ENCODE measurements at places on chromosomes 6 and 20. TPM values are rescaled to one million over a fixed set of nuclear protein-coding genes. Genes with fewer than 3 reads are reported as not detected.
A peak's percentile ranks its signal among the peaks of the same experiment; 100 is the strongest.

The WFDC5 gene
- total RNA-seq: not detected

The TNXB gene
- 1.6 TPM for total RNA-seq

GRCh38 chr6:30554962-30555815 is 1.1 kb downstream of the GNL1 start:
- peaks cover 21% of the 10 kb centered on the region for H3K36me3 ChIP-seq
- peak overlapping the region; percentile 78 for H3K27ac ChIP-seq
- H3K4me3 ChIP-seq: peak overlapping the region; percentile 79
- peak; percentile 38 for DNase-seq
- H3K4me1 ChIP-seq: no peaks in the 10 kb centered on the region

DNA sequence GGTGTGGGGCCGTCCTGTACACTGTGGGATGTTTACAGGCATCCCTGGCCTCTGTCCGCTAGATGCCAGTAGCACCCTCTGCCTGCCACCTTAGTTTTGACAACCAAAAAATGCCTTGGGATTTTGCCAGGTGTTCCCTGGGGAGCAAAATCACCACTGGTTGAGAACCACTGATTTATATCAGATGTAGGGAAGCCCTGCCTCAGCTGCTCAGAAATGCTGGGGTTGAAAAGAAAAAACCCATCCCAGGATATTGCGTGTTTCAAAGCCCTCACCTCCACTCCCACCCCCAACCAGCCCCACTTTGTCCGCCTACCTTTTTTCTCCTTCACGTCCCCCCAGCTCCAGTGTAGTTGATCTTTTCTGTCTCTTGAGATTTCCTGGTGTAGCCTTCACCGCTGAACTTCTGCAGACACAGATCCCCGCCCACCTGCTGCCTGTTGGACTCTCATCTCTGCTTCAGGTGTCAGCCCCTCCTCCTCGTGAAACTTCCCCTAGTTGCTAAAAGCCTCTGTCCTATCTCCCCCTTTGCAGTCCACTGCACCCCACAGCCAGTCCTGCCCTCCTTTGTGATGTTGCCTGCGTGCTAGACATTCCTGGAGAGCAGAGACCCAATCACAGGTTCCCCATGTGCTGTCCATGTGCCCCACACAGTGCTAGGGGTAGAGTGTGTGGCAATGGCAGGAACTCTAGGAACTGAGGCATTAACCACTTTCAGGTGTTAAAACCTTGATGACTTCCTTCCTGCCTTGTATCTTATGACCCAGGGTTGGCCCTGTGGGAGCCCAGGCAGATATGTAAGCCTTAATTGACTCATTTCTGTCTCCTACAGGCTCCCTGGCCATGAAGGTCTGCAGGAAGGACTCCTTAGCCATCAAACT is 98.9 kb downstream of the TBC1D7 start:
- DNase-seq: peak; percentile 13
- H3K4me1 ChIP-seq: no peaks in the 10 kb centered on the region
- no peak overlapping the region for H3K4me3 ChIP-seq
- no peaks in the 10 kb centered on the region for H3K27me3 ChIP-seq
- no peaks in the 10 kb centered on the region for H3K36me3 ChIP-seq

- no peak overlapping the region for H3K4me3 ChIP-seq
- no peaks in the 10 kb centered on the region for H3K27me3 ChIP-seq
- H3K27ac ChIP-seq: no peak overlapping the region
- peak; percentile 59 for DNase-seq
- 0 out of 2 replicates have a peak, but pooled peaks cover 6% of the 10 kb centered on the region for H3K4me1 ChIP-seq
These were observed 165.0 kb downstream of the PDE7B start for GRCh38 chr6:136016228-136017225.

The KIF25 gene
- total RNA-seq: 0.51 TPM

The FAM217A gene
- not detected for total RNA-seq

DNA sequence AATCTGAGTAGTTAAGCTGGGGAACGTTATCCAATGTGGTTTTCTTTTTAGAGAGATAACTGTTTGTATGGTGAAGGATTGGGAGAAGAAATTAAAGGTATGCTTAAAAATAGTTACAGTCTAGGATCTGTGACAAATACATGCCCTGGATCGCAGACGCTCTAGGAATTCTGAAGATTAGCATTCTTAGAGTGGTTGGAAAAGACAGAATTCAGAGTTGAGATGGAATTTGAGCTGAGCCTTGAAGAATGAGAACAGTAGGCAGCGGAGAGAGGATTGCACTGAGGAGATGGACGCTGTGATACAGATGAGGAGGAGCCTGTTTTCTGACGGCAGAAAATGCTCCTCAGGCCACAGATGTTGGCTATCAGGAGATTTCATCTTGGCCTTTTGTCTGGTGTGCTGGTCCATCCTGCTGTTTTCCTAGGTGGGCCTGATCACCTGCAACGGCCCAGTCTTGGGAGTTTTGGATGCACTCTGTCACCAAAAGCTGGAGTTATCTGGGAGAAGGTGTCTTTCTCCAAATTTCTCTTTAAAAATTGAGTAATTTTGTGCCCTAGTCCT is 48.3 kb upstream of the KIF25 start:
- no peak for DNase-seq
- no peak overlapping the region for H3K27ac ChIP-seq
- no peaks in the 10 kb centered on the region for H3K4me1 ChIP-seq
- no peak overlapping the region for H3K4me3 ChIP-seq
- H3K36me3 ChIP-seq: peaks cover 29% of the 10 kb centered on the region

The GINS1 gene
- total RNA-seq: 85.0 TPM

The NKX2-4 gene
- total RNA-seq: 3.9 TPM

- no peak overlapping the region for H3K4me3 ChIP-seq
- no peak overlapping the region for H3K27ac ChIP-seq
- no peaks in the 10 kb centered on the region for H3K36me3 ChIP-seq
These were observed 125.0 kb upstream of the JAG1 start for GRCh38 chr20:10798811-10799210.

- no peaks in the 10 kb centered on the region for H3K27me3 ChIP-seq
- H3K27ac ChIP-seq: no peak overlapping the region
- peaks cover 6% of the 10 kb centered on the region for H3K4me1 ChIP-seq
- no peak for DNase-seq
- no peak overlapping the region for H3K4me3 ChIP-seq
- H3K36me3 ChIP-seq: no peaks in the 10 kb centered on the region
These were observed 478.1 kb downstream of the PREX1 start for GRCh38 chr20:48349656-48350055.

GRCh38 chr6:38776515-38776914 is 61.4 kb downstream of the DNAH8 start:
- H3K4me1 ChIP-seq: no peaks in the 10 kb centered on the region
- no peaks in the 10 kb centered on the region for H3K36me3 ChIP-seq
- DNase-seq: no peak
- H3K27ac ChIP-seq: no peak overlapping the region
- no peak overlapping the region for H3K4me3 ChIP-seq

GRCh38 chr6:114055349-114055748 is 84.4 kb upstream of the HDAC2 start:
- H3K27ac ChIP-seq: no peak overlapping the region
- peaks cover 7% of the 10 kb centered on the region for H3K4me1 ChIP-seq
- H3K4me3 ChIP-seq: no peak overlapping the region
- peaks cover 5% of the 10 kb centered on the region for H3K36me3 ChIP-seq
- DNase-seq: no peak
- no peaks in the 10 kb centered on the region for H3K27me3 ChIP-seq

The HRH3 gene
- 0.15 TPM for total RNA-seq

The HLA-DOB gene
- total RNA-seq: 0.10 TPM

- H3K36me3 ChIP-seq: peaks cover 41% of the 10 kb centered on the region
- no peak overlapping the region for H3K27ac ChIP-seq
- DNase-seq: no peak
- H3K27me3 ChIP-seq: no peaks in the 10 kb centered on the region
- no peak overlapping the region for H3K4me3 ChIP-seq
These were observed 21.0 kb downstream of the LATS1 start for GRCh38 chr6:149696901-149697300.

The CAGE1 gene
- total RNA-seq: not detected

DNA sequence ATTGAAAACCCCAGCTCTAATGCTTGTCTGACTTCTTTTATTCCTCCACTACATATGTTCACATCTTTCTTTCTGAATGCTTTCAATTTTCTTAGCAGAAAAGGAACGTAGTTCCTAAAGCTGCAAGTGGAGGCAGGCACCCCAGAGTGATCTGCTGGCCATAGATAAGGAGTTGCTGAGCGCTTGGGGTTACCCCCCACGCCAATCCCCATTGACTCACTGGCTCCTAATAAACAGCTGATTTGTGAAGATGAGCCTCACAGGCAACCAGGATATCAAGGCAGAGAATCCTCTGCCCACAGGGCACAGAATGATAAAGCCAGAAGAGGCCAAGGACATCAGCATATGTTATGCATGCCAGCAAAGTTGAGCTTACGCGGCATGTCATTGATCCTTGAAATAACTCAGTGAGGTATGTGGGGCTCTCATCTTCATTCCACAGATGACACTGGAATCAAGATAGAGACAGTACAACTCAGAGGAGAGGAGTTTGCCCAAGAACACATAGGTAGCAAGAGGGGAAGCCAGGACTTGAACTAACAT is 129.1 kb upstream of the PTPRT start:
- no peaks in the 10 kb centered on the region for H3K36me3 ChIP-seq
- DNase-seq: no peak
- no peak overlapping the region for H3K4me3 ChIP-seq
- no peak overlapping the region for H3K27ac ChIP-seq
- H3K27me3 ChIP-seq: peaks cover 4% of the 10 kb centered on the region

The PSORS1C2 gene
- not detected for total RNA-seq

DNA sequence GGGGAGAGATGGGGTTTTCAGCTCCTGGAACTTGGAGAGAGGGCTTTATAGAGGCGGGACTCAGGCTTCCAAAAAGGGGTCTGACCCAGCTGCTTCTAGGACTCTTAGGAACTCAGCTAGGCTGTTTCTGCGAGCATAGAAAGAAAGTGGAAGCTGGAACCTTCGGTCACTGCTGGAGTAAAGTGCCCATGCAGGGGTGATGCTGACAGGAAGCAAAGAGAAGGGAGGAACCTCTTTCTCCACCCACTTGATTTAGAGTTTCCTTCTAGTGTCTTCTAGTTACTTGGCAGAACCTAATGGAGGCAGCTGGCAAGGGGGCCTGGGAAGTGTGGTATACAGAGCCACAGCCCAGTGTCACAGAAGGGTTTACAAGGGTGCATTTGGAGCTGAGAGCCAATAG is 283.6 kb downstream of the QKI start:
- H3K27me3 ChIP-seq: no peaks in the 10 kb centered on the region
- H3K36me3 ChIP-seq: no peaks in the 10 kb centered on the region
- DNase-seq: no peak
- H3K4me3 ChIP-seq: no peak overlapping the region
- peaks cover 4% of the 10 kb centered on the region for H3K4me1 ChIP-seq

DNA sequence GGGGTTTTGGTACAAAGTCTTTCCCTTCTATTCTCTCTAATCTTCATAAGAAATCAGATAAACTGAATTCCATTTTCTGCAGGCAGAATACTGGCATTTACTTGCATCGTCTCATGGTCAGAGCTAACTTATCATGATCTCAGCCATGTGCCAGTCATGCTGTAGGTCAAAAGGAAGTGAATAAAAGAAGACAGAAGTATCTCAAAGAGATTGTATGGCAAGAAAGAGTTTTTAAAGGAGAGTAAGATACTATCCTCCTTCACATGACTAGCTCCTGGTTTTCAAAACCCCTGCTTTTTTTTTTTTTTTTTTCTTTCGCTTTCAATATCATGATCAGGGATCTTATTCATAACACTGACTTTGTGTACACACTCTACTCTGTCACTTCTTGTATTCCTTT is 398.3 kb downstream of the C6orf118 start:
- no peak overlapping the region for H3K4me3 ChIP-seq
- no peak overlapping the region for H3K27ac ChIP-seq
- no peaks in the 10 kb centered on the region for H3K36me3 ChIP-seq
- no peaks in the 10 kb centered on the region for H3K4me1 ChIP-seq
- DNase-seq: no peak

DNA sequence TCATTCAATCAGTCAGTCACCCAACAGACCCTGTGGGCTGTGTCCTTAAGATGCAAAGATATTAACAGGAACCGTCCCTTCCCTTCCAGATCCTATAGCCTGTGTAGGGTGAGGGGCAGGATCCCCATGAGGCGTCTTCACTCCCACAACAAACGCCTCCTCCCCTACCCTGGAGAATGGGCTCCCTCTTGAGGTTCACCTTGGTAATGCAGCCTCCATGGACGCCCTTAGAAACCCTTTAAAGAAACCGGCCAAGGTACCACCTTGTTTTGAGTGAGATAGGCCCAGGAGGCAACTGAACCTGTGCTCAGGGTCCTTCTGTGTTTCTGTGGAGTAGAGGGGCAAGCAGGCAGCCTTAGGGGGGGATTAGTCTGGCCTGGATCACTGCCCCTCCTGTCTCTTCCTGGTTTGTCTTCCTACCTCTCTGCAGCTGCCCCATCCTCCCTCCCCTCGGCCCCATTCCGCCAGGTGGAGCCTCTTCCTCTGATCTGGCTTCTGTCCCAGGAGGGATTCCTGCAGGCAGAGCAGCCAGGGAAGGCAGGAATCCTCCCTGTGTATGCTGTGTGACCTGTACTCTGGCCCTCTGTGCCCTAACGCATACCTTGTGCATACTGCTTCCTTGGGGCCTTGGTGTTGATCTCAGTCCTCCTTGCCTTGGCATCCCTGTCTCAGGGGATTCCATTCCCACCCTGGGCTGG is 6.6 kb upstream of the GUCA1A start:
- H3K27ac ChIP-seq: no peak overlapping the region
- peak; percentile 61 for DNase-seq
- no peaks in the 10 kb centered on the region for H3K36me3 ChIP-seq
- H3K4me3 ChIP-seq: no peak overlapping the region
- peaks cover 2% of the 10 kb centered on the region for H3K27me3 ChIP-seq
- H3K4me1 ChIP-seq: no peaks in the 10 kb centered on the region

GRCh38 chr6:136779682-136780081 is 12.6 kb downstream of the MAP3K5 start:
- no peaks in the 10 kb centered on the region for H3K27me3 ChIP-seq
- H3K27ac ChIP-seq: no peak overlapping the region
- no peak overlapping the region for H3K4me3 ChIP-seq
- 0 out of 2 replicates have a peak, but pooled peaks cover 2% of the 10 kb centered on the region for H3K36me3 ChIP-seq

The SLC22A7 gene
- total RNA-seq: not detected

- no peaks in the 10 kb centered on the region for H3K36me3 ChIP-seq
These were observed 45.3 kb upstream of the RIN2 start for GRCh38 chr20:19712721-19713260.

DNA sequence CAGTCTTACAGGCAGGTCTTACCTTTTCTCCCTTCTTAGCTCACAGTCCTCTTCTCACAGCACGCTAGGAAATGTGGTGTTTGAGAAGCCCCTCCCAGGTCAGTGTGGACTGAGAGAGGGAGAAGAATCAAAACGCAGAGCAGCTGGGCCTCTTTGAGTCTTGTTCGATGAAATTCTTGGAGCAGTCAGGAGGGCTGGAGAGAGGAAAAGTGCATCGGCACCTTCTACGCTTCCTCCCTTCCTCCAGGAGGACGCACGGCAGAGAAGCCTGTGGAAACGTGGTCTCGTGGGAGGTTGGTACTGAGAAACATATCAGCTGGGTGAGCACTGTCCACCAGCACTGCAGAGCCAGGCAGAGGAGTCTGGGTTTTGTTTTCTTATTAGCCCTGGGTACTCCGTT is 52.7 kb downstream of the TXLNB start:
- DNase-seq: no peak
- no peaks in the 10 kb centered on the region for H3K27me3 ChIP-seq
- peaks cover 9% of the 10 kb centered on the region for H3K4me1 ChIP-seq
- no peaks in the 10 kb centered on the region for H3K36me3 ChIP-seq

The RIPK1 gene
- 6.1 TPM for total RNA-seq
